ENCODE measurements at places on chromosomes 2 and 18. TPM values are rescaled to one million over a fixed set of nuclear protein-coding genes. Genes with fewer than 3 reads are reported as not detected.
A peak's percentile ranks its signal among the peaks of the same experiment; 100 is the strongest.

GPR75 gene
- 1.5 TPM for total RNA-seq

OSBPL6 gene
- 6.5 TPM for total RNA-seq

NGEF gene
- 6.1 TPM for total RNA-seq

STAT4 gene
- 0.88 TPM for total RNA-seq

EGR4 gene
- total RNA-seq = not detected

DTNA gene
- total RNA-seq = 2.3 TPM

HOXD8 gene
- total RNA-seq = 0.88 TPM

DUSP2 gene
- 1.8 TPM for total RNA-seq

RGPD4 gene
- total RNA-seq = not detected

LIPG gene
- 8.6 TPM for total RNA-seq

DNA sequence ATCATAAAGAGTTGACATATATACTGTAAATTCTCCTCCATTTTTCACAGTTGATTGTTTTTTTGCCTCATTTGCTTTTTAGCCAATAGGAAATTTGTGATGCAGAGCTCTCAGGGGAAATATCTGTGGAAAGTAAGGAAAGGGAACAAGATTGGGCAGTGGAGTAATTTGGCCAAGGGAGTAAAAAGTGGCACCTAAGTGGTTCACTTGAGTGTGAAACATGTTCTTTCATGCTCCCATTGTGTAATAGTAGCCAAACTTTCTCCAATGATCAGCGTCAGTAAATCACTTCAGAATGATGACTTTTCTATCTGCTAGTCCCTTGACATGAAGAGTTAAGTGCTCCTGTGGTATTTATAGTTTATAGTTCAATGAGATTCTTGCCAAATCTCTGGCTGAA lies 141.9 kb upstream of the KCNJ3 start:
- ATAC-seq = no peak

DNA sequence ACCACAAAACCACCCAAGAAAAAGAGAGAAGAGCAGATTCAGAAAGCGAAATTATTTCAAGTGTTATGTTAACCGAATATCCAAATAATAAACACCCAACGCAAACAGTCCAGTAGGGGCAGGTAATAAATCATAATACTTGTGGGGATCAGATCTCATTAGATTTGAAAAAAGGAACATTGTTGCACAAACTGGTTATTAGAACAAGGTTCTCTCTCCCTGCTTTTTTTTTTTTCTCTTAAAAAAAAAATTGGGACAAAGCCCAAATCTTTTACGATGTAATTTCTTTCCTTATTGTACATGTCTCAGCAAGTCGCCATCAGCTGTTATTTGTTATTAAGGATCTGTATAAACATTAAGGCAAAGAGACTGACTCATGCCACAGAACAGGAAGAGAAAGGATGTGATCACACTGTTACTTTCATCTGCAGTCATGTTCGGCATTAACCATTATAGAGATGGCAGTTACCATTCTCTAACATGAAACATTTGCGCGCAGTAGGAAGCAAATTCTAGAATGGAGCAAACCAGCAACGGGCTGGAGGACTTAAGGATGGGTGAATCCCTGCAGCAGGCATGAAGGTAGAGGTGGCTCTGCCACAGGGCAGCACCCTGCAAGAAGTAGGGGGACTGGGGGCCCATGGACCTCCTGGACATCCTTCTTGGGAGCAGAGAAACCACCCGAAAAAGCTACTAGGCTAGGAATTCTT lies 42.0 kb downstream of the EPHA4 start:
- peak; percentile 94 for ATAC-seq

DNA sequence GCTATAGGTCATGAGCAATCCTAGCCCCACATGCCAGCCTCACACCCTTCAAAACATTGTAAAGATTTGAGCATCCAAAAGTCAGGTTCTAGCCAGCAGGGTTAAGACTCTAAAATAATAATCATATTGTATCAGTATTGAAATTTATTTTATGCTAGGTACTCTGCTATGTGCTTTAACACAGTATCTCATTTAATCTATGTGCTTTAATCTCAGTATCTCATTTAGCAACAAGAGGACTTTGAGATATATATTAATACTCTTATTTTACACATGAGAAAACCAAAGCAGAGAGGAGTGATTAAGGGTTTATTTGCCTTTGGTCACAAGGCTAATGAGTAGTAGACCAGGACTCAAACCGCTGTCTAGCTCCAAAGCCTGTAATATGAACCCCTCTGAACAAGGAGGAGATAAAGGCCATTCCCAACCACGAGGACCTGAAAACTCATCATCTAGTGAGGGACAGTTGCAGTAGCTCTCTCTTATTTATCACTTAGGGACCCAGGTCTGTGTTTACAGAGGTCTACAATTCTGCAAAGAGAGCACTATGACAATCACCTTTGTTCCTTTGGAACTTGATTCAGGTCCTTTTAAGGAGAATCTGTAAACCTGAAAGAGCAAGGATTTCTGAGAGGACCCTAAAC lies 116.5 kb upstream of the SERTAD2 start:
- no peak for ATAC-seq

- peak; percentile 69 for ATAC-seq
Measured at GRCh38 chr18:2994603-2995432, 18.1 kb downstream of the LPIN2 start.

DNA sequence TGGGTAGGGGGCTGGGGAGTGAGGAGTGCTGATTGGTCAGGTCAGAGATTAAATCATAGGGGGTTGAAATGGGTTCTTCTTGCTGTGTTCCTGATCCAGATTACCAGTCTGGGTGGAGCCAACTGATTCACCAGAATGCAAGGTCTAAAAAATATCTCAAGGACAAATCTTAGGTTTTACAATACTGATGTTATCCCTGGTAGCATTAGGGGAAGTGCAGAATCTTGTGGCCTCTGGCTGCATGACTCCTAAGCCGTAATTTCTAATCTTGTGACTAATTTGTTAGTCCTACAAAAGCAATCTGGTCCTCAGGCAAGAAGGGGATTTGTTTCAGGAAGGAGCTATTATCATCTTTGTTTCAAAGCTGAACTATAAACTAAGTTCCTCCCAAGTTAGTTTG lies 289.2 kb upstream of the KYNU start:
- no peak for ATAC-seq

GRCh38 chr2:202529389-202529788 lies 105.4 kb upstream of the FAM117B start:
- no peak for ATAC-seq

DNA sequence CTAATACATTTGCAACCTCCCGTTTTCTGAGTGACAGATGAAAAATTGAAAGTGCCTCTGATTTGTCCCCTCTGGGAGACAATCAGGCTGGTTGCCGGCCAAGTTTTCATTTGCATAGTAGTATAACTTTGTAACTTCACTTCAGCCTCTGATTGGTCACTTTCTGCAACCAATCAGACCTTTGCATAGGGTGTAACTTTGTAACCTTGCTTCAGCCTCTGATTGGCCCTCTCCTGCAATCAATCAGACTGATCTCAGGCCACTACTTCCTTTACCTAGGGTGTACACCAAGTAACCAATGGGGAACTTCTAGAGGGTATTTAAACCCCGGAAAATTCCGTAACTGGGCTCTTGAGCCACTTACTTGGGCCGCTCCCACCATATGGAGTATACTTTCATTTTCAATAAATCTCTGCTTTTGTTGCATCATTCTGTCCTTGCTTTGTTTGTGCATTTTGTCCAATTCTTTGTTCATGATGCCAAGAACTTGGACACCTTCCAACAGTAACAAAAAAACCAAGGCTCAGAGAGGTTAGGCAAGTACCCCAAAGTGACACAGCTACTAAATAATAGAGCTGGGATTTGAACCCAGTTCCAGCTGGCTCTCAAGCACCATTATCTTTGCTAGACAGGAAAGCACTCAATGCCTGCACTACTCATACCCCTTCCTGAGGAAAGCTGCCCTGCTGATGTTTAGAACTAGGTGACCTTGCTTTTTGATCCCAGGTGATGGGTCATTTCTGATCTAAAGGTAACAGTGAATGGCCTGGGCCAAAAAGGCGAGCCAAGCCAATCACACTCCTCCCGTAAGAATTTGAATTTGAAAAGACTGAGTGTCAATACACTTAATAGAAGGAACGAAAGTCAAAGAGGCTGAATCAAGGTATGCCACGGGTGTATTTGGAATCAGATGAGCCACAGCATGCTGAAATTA lies 10.9 kb upstream of the MYOM1 start:
- ATAC-seq = no peak

DNA sequence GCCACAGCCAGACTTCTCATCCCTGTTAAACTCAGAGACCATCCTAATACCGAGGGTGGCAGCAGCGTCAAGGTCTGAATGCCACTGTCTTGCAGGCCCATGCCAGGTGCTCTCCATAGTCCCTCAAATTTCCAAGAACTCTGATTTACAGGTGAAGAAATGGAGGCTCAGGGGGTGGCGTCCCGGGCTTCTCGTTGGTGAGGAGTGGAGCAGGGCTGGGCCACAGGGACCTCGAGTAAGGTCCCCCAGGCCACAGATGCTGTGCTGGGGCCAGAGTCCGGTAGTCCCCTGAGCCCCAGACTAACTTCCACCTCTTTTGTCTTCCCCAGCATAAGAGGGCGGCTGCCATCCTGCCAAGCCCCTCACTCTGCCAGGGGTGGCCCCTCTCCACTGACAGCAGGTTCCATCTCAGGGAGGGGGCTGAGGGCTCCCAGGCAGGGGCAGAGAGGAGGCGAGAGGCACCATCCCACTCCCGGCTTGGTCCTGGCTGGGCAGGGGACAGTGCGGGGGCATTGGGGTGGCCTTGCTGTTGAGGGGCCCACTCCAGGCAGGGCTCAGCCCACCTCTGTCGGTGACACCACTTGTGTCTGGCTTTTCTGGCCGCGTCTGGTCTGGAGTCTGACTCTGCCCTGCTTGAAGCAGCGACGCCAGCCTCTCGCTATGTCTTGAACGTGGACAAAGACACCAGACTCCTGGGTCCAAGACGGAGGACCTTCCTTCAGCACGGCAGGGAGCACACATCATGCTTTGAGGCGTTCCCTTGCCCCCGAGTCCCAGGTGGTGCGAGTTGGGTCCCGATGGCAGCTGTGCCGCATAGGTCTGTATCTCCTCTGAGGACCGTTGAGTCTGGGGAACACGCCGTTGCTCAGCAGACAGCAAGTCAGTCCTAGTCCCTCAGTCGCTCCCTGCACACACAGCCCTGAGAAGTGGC lies 15.9 kb upstream of the KLHL30 start:
- no peak for ATAC-seq

DNA sequence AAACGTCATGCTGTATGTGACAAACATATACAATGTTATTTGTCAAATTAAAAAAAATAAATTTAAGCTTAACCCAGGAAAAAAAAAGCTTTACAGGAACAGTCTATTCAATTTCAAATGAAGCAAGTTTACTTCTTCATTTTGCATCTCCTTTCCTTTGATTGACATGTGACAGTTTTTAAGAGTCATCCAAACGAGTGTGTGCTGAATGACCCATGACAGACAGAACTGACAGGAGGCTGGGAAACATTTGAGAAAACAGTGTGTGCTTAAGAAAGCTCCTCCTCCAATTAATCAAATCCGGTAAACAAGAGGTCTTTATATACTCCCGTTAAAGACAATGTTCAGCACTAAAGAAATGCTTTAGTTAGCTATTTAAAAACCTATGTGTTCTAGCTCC lies 177.7 kb downstream of the SRBD1 start:
- no peak for ATAC-seq

DNA sequence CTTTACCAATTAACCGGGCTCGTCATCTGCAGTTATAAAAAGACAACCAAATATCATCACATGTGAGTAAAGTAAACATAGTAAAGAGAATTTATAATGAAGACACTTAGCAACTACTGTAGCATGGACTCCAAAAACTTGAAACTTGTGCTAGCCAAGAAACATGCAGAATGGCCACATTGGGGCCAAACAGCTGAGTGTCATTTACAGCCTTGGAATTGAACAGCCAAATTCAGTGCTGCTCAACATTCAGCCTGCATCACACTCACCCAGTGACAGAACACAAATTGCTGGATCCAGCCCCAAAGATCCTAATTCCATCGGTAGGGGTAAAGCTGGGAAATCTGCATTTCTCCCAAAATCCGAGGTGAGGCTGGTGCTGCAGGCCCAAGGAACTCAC lies 224.8 kb upstream of the GYPC start:
- ATAC-seq = no peak

DNA sequence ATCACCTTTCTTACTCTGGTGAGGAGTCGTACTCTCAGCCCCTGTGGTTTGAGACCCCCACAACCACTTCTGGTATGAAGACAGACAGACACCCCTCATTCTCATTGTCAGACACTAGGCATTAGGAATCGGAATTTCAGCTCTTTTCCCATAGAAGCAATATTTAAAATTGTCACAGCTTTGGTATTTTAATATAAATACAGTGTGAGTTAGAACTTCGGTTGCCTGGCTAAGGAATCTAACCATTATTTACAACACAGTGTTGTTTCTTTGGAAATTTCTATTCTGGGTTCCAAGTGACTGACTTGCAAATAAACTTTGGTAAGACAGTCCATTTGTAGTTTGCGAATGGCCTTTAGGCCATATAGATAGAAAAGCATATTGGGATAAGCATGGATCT lies 318.1 kb downstream of the PARD3B start:
- ATAC-seq = no peak

- no peak for ATAC-seq
Measured at GRCh38 chr2:139477618-139478017, 697.4 kb upstream of the NXPH2 start.

DNA sequence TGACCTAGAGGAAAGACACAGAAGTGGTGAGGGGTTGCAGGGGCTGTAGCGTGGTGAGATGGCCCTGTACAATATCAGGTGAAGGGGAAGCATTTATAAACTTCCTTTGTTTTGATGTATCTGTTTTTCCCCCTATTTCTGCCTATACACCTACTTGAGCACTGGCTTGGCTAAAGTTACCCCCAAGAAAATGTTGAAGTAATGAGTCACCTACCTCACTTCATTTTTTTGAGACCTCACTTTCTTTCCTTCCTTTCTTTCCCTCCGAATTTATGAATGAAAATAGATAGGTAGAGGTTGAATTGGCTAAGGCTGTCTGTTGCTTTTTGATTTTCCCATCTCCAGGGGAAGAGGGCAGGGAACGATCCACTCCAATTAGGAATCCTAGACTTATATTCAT lies 231.1 kb upstream of the EPAS1 start:
- no peak for ATAC-seq

DNA sequence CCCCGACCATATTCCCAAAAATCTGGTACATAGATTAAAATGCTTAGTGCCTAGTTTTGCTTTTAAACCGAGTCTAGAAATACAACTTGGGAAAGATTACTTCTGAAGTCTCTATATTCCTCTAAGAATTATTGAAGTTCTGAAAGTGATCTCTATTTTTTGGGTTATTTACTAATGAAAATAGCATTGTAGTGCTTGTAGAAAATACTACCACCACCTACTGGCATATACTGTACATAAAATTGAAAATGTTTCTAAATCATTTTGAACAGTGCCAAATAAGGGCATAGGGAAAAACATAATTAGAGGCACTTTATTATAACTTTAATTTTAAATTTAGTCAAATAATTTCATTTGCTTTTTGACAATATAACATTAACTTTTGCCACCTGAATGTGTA lies 1399.6 kb upstream of the ZEB2 start:
- no peak for ATAC-seq

DNA sequence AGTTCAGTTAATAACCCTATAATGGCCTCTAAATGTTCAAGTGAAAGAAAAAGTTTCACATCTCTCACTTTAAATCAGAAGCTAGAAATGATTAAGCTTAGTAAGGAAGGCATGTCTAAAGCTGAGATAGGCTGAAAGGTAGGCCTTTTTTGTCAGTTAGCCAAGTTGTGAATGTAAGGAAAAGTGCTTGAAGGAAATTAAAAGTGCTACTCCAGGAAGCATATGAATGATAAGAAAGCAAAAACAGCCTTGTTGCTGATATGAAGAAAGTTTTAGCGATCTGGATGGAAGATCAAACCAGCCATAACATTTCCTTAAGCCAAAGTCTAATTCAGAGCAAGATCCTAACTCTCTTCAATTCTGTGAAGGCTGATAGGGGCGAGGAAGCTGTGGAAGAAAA lies 10.1 kb downstream of the PLCL1 start:
- no peak for ATAC-seq
